ENCODE measurements at places on chromosomes 5 and 9. TPM values are rescaled to one million over a fixed set of nuclear protein-coding genes. Genes with fewer than 3 reads are reported as not detected.

Gene ANKDD1B
- 0.68 TPM for total RNA-seq

Gene SPAG8
- not detected for total RNA-seq

Gene ABCA1
- total RNA-seq, result 98.7 TPM

Gene NFIB
- 28.8 TPM for total RNA-seq

Gene NOXA1
- total RNA-seq, result 3.3 TPM

Gene PFN3
- total RNA-seq, result not detected

Gene PKD2L2
- total RNA-seq, result not detected

Gene TTC16
- not detected for total RNA-seq

Gene LCN9
- total RNA-seq, result not detected

Gene GRXCR2
- not detected for total RNA-seq

Gene FBXO38
- total RNA-seq, result 33.5 TPM

Gene TEX48
- not detected for total RNA-seq

Gene NMUR2
- not detected for total RNA-seq

Gene PCAT7
- not detected for total RNA-seq

Gene LPAR1
- 15.9 TPM for total RNA-seq
